ENCODE measurements at places on chromosomes 1 and 21. TPM values are rescaled to one million over a fixed set of nuclear protein-coding genes. Genes with fewer than 3 reads are reported as not detected.

DNA sequence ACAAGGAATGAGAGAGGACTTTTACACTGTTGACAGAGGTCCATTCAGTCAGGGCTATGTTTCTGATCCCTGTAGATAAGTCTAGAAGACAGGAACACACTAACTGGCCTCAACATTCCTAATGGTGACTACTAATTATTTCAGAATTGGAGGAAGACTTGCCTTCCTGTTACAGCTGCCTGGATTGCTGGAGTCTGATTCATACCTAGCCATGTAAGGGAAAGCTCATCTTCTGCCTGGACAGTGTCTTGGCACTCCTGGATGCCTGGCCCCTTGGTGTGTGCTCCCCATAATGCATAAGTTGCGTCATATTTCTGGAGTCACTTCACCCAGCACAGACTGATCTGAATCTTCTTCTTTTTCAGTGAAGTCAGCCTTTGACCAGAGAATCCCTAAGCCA lies 326.0 kb upstream of the RUNX1 start:
- no peak for DNase-seq

- DNase-seq, result no peak
Observed at GRCh38 chr1:169545472-169545871, 40.8 kb downstream of the F5 start.

GRCh38 chr1:66676613-66677298 lies 75.5 kb upstream of the DYNLT5 start:
- DNase-seq, result no peak

- DNase-seq, result no peak
Observed at GRCh38 chr1:221801773-221802516, 60.1 kb upstream of the DUSP10 start.

Gene SYPL2
- 0.10 TPM for total RNA-seq

- no peak for DNase-seq
Observed at GRCh38 chr1:2791027-2791760, 10.3 kb downstream of the TTC34 start.

- DNase-seq, result no peak
Observed at GRCh38 chr1:154940213-154940560, 3.7 kb upstream of the PMVK start.

Gene TEDDM1
- not detected for total RNA-seq
